ENCODE measurements at places on chromosomes 16 and 17. TPM values are rescaled to one million over a fixed set of nuclear protein-coding genes. Genes with fewer than 3 reads are reported as not detected.

- no peak for DNase-seq
These were observed 78.4 kb downstream of the VAT1L start for GRCh38 chr16:77866752-77867151.

- no peak for DNase-seq
These were observed 54.3 kb upstream of the SREBF1 start for GRCh38 chr17:17890773-17891759.

Gene NUBP2
- 37.9 TPM for total RNA-seq

DNA sequence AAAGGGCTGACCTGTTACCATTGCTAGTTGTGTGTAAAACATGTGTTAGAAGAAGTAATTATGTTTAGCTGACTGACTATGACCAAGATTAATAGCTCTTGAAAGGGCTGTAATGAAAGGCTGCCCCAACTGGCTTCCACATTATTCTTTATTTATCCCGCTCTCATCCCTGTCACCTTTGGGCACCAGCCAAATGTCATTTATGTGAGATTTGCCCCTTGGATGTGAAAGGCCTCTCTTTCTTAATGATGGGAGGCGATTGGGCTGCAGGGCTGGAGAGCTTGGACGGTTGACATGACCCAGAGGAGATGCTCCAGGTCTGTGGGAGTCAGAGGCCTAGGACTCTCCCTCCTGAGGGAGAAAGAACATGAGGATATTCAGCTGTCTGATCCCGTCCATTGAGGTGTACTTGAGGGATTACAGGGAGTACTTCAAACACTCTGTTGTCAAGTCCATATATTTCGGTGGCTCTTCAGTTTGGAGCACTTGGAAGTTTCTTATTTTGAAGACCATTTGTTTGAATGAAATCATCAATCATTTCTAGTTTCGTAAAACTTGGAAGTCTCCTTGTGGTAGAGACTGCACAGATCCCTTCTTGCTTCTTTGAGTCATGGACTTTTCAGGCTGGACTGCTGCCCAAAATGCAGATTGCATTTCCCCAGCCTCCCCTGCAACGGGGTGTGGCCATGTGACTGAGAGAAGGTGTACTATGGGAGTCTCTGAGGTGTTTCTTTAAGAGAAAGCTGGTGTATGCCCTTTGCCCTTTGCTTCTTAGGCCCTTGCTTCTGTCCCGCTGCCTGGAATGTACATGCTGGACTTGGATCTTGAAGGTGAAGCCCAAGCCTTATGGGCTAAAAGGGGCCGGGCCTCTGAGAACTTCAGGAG lies 51.3 kb downstream of the FTO start:
- no peak for DNase-seq

DNA sequence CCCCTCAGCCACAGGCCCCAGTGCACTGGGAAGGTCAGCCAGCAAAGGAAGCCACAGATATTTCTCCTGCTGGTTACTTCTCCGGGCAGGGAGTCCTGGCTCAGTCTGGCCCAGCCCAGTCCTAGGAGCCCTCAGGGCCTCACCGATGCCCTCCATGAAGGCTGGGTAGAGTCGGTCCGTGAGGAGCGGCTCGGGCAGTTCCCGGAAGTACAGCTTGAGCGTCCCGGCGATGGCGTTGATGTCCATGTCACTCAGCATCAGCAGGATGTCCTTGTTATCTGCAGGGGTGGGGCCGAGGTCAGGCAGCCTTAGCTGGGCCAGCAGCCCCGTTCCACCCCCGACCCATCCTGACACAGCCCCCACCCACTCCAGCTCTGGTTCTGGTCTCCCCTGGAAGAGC lies 13.7 kb downstream of the TIMM22 start:
- no peak for DNase-seq

- DNase-seq, result no peak
These were observed 57.7 kb upstream of the SLC25A19 start for GRCh38 chr17:75346906-75347305.

Gene SLC25A10
- 4.9 TPM for total RNA-seq

GRCh38 chr17:74749279-74750038 lies 1.0 kb downstream of the NHERF1 start:
- DNase-seq, result no peak

- DNase-seq, result no peak
These were observed 2.5 kb upstream of the CCL2 start for GRCh38 chr17:34252444-34253138.

Gene AHSP
- total RNA-seq, result 22.0 TPM

GRCh38 chr16:53504665-53505064 lies 1.7 kb upstream of the AKTIP start:
- no peak for DNase-seq

GRCh38 chr17:17385491-17385890 lies 82.3 kb downstream of the NT5M start:
- no peak for DNase-seq

- DNase-seq, result no peak
These were observed 5.0 kb upstream of the KCNJ18 start for GRCh38 chr17:21687136-21687953.

Gene RGS9
- total RNA-seq, result 15.1 TPM

- no peak for DNase-seq
These were observed 131.1 kb downstream of the ENGASE start for GRCh38 chr17:79205688-79206205.

DNA sequence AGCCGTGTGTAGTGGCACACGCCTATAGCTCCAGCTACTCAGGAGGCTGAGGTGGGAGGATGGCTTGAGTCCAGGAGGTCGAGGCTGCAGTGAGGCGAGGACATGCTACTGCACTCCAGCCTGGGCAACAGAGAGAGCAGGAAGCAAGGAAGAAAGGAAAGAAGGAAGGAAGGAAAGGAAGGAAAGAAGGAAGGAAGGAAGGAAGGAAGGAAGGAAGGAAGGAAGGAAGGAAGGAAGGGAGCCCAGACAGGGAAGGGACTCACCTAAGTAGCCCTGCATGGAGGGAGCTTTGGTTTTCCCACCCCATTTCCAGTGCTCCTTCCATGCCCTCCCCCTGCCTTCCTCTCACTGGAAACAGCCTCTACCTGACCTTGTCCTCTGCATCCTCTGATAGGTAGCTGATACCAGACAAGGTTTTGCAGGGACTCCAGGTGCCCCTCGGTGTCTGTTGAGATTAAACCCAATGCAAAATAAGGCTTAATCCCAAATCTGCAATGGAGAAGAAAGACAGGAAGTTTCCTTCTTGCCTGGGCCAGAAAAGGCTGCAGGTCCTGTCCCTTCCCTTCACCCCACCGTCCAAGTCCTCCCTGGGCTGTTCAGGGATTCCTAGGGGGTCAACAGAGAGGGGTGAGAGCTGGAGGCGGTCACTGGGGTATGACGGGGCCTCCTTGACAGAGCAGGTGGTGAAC lies 21.5 kb upstream of the CA4 start:
- no peak for DNase-seq

Gene ABCC6
- 0.41 TPM for total RNA-seq

- no peak for DNase-seq
These were observed 25.4 kb upstream of the NFATC3 start for GRCh38 chr16:68059804-68060203.

DNA sequence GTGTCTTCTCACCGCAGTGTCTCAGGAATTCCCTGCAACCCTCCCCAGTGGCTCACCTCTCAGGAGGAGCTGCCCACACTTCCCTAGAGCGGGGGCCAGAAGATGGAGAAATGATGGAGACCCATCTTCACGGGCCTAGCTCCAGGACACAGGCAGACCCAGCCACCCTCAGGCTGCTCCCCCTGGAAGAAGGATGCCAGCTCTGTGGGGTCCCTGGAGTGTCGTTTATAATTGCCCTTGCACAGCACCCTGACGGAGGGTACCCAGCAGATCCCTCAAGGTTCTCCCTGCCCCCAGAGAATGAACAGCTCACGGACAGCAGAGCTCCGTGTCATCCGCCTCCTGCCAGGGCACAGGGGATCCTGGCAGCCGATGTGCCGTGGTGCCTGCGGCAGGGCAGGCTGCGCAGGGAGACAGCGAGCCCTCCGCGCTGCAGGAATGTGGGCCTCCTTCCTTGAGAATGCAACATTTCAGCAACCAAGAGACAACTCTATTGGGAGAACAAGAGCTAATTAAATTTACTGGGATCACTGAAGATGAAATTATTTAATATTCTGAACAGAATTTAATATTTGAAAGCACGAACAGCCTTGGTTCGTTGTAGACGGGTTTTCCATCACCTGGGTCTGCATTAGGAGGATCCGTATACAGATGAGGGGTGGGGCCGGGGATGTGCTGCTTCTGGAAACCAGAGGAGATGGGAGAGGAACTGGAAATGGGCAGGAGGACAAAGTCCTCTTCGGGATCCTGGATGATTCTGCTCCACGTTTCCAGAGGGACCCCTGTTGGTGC lies 21.0 kb upstream of the RBFOX3 start:
- DNase-seq, result no peak

- no peak for DNase-seq
These were observed 823 bp downstream of the NBR1 start for GRCh38 chr17:43171586-43172487.

- DNase-seq, result no peak
These were observed 68.0 kb upstream of the ATP2A3 start for GRCh38 chr17:4032245-4032644.

Data from frontal cortex (tissue), 4 donors.